ENCODE measurements at places on chromosomes 11 and 22. TPM values are rescaled to one million over a fixed set of nuclear protein-coding genes. Genes with fewer than 3 reads are reported as not detected.

The BEST1 gene
- 24.9 TPM for polyA plus RNA-seq

DNA sequence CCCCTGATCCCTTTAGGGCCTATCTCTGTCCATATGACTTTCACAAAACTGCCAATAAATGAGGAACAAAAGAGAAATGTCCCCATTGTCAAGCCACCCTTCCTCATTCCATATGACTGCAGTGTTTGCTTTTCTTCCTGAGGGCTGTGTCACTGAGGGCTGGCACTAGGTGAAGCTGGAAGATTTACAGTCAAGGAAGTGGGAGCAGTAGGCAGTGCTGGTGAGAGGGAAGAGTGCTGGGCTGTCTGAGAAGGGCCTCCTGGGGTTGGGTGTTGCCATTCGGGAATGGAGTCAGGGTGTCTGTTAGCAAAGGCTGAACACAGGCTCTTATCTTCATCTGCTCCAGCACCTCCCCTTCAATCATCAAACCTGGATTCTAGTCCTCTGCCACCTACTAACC lies 30.9 kb downstream of the INSC start:
- H3K36me3 ChIP-seq, result no peaks in the 10 kb centered on the region
- no peaks in the 10 kb centered on the region for H3K4me1 ChIP-seq
- no peak overlapping the region for H3K27ac ChIP-seq
- peak; percentile 5 for DNase-seq
- H3K27me3 ChIP-seq, result no peaks in the 10 kb centered on the region

GRCh38 chr11:48013269-48013901 lies 33.0 kb downstream of the PTPRJ start:
- H3K4me3 ChIP-seq, result peak overlapping the region; percentile 42
- H3K27ac ChIP-seq, result peak overlapping the region; percentile 59
- peaks cover 91% of the 10 kb centered on the region for H3K4me1 ChIP-seq
- H3K27me3 ChIP-seq, result no peaks in the 10 kb centered on the region
- peak; percentile 82 for DNase-seq

DNA sequence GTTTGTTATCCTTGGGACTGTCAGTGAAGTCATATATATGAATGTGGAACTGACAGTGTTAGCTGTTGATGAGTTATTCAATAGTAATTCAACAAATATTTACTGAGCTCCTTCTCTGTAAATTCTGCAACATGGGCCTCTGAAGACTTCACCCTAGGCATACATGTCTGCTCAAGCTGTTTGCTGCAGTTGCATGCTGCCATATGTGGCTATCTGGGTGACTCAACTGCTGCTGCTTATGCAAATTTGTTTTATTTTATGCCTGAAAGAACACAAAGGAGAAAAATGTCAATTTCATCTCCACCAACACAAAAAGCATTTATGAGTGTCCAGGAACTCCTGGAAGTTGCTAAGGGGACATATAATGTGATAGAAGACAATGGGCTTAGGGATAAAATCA lies 417.6 kb downstream of the AASDHPPT start:
- no peak overlapping the region for H3K27ac ChIP-seq
- no peaks in the 10 kb centered on the region for H3K27me3 ChIP-seq
- no peaks in the 10 kb centered on the region for H3K4me1 ChIP-seq
- DNase-seq, result no peak
- no peaks in the 10 kb centered on the region for H3K36me3 ChIP-seq

DNA sequence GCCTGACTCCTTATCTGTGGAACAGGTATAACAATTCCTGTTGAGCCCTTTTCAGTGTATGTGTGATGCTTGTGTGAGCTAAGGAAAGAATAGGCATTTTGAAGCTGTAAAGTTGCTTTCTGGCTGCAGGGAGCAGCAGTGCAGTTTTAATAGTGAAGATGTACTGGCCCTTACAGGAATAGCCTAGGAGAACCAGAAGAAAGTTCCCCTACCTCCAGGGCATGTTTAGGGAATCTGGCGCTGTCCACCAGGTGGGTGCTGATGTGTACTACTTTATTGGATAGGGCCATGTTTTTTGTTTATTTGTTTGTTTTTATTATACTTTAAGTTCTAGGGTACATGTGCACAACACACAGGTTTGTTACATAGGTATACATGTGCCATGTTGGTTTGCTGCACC lies 11.5 kb downstream of the BMAL1 start:
- no peak overlapping the region for H3K4me3 ChIP-seq
- DNase-seq, result no peak
- no peaks in the 10 kb centered on the region for H3K36me3 ChIP-seq
- H3K27ac ChIP-seq, result no peak overlapping the region
- H3K4me1 ChIP-seq, result peaks cover 22% of the 10 kb centered on the region

DNA sequence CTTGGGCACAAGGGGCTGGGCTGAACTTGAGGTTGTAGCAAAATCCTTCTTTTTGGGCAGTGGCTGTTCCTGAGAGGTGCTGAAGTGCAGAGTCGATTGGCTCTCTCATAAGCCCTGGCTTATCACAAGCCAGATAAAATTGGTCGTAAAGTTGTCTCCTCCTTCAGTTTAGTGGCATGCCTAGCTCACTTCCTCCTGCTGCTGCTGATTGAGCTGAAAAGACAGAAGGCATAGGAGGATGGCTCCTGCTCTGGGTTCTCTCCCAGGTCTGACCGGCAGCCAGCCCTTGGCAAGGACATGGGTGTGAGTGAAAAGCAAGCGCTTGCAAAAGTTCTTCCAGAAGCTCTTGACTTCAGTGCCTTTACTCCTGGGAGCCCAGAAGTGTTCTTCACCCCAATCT lies 83.9 kb downstream of the LDLRAD3 start:
- H3K36me3 ChIP-seq, result no peaks in the 10 kb centered on the region
- no peak overlapping the region for H3K27ac ChIP-seq
- no peak overlapping the region for H3K4me3 ChIP-seq
- DNase-seq, result no peak

DNA sequence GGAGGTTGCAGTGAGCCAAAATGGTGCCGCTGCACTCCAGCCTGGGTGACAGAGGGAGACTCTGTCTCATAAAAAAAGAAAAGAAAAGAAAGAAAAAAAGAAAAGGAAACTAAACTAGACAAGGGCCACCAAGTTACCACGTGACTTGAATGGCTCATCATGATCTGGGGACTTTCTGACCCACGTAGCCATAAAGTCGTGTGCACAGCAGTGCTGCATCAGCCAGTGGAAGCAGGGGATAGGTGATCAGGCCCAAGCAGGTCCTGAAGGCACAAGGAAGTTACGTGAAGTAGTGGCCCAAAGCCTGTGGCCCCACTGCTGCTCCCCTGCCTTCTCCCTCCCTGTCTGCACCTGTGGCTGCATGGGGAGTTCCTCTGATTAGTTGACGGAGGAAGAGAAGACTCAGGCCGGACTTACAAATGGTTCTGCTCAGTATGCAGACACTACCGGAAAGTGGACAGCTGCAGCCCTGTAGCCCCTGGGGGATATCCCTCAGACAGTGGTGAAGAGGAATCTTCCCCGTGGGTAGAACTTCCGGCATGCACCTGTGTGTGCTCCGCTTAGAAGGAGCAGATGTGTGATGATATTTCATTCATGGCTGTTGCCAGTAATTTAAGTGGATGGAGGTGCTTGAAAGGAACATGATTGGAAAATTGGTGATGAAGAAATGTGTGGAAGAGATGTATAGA lies 18.2 kb upstream of the CD81 start:
- no peaks in the 10 kb centered on the region for H3K27me3 ChIP-seq
- H3K36me3 ChIP-seq, result no peaks in the 10 kb centered on the region
- no peak overlapping the region for H3K4me3 ChIP-seq
- no peak overlapping the region for H3K27ac ChIP-seq
- no peaks in the 10 kb centered on the region for H3K4me1 ChIP-seq

DNA sequence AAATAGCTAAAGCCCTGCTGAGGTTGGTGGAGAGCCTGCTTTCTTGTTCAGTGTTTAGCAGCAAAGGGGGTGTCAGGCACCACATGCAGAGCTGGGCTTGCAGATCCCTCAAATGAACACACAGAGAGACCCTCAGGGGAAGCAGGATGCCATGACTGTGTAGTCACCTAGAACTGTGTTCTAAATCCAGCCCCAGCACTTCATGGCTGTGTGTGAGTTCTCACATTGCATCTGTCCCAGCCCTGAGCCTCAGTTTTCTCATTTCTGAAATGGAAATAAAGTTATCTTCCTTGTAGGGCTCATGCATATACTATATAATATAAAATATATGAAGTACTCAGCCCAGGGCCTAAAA lies 47.1 kb downstream of the CWC15 start:
- H3K27ac ChIP-seq, result no peak overlapping the region
- no peaks in the 10 kb centered on the region for H3K27me3 ChIP-seq
- H3K4me3 ChIP-seq, result no peak overlapping the region
- H3K4me1 ChIP-seq, result peaks cover 11% of the 10 kb centered on the region
- H3K36me3 ChIP-seq, result no peaks in the 10 kb centered on the region

The ROBO4 gene
- polyA plus RNA-seq, result 0.19 TPM

GRCh38 chr11:93051186-93051585 lies 81.7 kb downstream of the MTNR1B start:
- H3K27ac ChIP-seq, result no peak overlapping the region
- no peak for DNase-seq
- no peaks in the 10 kb centered on the region for H3K27me3 ChIP-seq
- H3K4me1 ChIP-seq, result no peaks in the 10 kb centered on the region

GRCh38 chr22:46843821-46844255 lies 81.4 kb downstream of the TBC1D22A start:
- no peaks in the 10 kb centered on the region for H3K4me1 ChIP-seq
- H3K4me3 ChIP-seq, result no peak overlapping the region
- H3K27me3 ChIP-seq, result no peaks in the 10 kb centered on the region
- H3K36me3 ChIP-seq, result peaks cover 4% of the 10 kb centered on the region

The CCDC116 gene
- polyA plus RNA-seq, result 0.21 TPM

The GGT1 gene
- 16.0 TPM for polyA plus RNA-seq

The PRG3 gene
- polyA plus RNA-seq, result not detected

DNA sequence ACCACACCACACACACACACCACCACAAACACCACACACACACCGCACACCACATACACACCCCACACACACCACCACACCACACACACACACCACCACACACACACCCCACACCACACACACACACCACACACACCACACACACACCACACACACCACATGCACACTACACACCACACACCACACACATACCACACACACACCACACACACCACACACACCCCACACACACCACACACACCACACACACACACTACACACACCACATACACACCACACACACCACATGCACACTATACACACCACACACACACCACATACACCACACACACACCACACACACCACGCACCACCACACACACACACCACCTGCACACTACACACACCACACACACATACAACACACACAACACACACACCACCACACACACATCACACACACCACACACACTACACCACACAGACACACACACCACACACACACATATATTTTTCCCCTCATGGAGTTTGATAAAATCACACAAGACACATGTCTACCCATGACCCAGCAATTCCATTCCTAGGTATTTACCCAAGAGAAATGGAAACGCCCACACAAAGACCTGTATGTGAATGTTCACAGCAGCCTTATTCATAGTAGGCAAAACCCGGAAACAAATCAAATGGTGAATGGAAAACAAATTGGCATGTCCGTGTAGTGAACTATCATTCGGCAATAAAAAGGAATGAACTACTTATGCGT lies 14.3 kb downstream of the CD5 start:
- no peak overlapping the region for H3K27ac ChIP-seq
- no peak for DNase-seq
- H3K4me3 ChIP-seq, result no peak overlapping the region
- no peaks in the 10 kb centered on the region for H3K27me3 ChIP-seq
- H3K36me3 ChIP-seq, result no peaks in the 10 kb centered on the region

The RPS19BP1 gene
- polyA plus RNA-seq, result 77.2 TPM

DNA sequence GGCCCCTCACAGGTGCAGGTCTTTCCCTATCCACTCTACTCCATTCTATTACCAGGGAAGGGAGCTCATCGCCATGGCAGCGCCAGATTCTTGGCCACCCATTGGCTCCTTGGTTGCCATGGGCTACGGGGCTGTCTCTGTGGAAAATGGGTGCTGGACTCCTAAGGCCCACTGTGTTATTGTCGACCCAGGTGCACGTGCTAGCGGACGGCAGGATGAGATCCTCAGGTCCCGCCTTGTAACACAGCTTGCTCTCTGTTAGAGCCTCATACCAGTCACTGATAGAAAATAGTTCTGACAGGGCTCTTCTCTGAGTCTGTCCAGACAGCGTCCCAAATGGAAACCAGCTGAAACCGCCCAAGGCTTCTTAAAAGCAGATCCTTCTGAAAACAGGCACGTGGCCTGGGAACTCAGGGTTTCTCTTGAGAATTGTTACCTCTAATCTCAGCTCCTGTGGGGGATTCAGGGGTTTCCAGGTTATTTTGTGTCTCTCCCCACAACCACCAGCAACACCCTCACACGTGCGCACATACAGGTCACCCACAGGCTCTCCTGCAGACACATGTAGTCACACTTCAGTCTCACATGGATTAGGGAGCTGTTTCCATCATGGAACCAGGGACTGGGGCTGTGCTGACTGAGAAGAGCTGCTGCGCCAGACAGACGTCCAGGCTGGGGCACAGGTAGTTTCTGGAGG lies 1.5 kb downstream of the TUB start:
- no peaks in the 10 kb centered on the region for H3K36me3 ChIP-seq
- no peak overlapping the region for H3K27ac ChIP-seq
- no peak for DNase-seq
- H3K4me3 ChIP-seq, result no peak overlapping the region
- H3K27me3 ChIP-seq, result peaks cover 16% of the 10 kb centered on the region
- H3K4me1 ChIP-seq, result no peaks in the 10 kb centered on the region

The ART1 gene
- not detected for polyA plus RNA-seq

DNA sequence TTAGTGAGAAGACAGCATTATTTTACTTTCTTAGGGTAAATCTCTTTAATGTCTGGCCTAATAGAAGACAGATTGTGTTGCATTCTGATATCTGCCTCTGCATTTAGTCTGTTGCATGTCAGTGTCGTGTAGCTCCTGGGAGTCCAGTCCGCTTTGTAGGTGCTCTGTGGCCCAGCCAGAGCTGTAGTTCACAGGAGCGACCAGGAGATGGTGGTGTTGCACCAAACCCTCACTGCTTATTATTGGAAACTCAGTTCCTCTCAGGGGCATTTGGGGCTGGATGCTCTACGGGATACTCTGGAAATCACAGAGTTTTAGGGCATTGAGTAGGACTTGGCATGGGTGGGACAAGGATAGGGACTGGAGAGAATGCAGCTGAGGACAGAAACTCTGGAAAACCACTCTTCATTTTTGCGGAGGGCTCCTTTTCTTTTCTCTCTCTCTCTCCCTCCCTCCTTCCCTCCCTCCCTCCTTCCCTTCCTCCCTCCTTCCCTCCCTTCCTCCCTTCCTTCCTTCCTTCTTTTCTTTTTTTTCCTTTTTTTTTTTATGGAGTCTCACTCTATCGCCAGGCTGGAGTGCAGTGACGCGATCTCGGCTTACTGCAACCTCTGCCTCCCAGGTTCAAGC lies 21.7 kb downstream of the MIAT start:
- no peaks in the 10 kb centered on the region for H3K27me3 ChIP-seq
- H3K27ac ChIP-seq, result no peak overlapping the region
- DNase-seq, result peak; percentile 66
- peaks cover 13% of the 10 kb centered on the region for H3K4me1 ChIP-seq
- H3K4me3 ChIP-seq, result no peak overlapping the region
- peaks cover 48% of the 10 kb centered on the region for H3K36me3 ChIP-seq

GRCh38 chr11:128302425-128303186 lies 284.8 kb downstream of the ETS1 start:
- no peaks in the 10 kb centered on the region for H3K27me3 ChIP-seq
- H3K4me1 ChIP-seq, result no peaks in the 10 kb centered on the region
- H3K4me3 ChIP-seq, result no peak overlapping the region
- no peaks in the 10 kb centered on the region for H3K36me3 ChIP-seq
- no peak for DNase-seq

The ARAP1 gene
- 79.0 TPM for polyA plus RNA-seq

- peak overlapping the region; percentile 90 for H3K27ac ChIP-seq
- H3K27me3 ChIP-seq, result no peaks in the 10 kb centered on the region
- peak overlapping the region; percentile 98 for H3K4me3 ChIP-seq
- H3K4me1 ChIP-seq, result peaks cover 22% of the 10 kb centered on the region
Measured at GRCh38 chr11:118401880-118402590, 629 bp downstream of the ATP5MG start.
